ENCODE measurements at places on chromosomes 6 and 20.

DNA sequence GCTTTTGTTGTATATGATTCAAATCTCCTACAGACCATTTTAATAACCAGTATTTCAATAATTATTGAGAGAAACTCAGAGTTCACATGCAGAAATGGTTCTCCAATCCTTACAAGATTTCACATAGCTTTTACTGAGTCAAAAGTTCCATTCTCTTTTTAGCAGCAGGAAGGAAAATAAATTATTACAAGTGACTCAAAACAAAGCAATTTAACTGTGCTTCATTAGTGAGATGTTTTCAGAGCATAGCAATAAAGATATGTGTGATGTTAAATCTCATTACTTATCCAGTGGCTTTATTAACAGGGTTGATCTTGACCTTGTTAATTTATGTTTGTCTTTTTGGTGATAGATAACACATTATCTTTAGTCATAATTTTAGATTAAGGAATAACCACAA lies 22.0 kb downstream of the KIF13A start:
- DNase-seq: no peak

DNA sequence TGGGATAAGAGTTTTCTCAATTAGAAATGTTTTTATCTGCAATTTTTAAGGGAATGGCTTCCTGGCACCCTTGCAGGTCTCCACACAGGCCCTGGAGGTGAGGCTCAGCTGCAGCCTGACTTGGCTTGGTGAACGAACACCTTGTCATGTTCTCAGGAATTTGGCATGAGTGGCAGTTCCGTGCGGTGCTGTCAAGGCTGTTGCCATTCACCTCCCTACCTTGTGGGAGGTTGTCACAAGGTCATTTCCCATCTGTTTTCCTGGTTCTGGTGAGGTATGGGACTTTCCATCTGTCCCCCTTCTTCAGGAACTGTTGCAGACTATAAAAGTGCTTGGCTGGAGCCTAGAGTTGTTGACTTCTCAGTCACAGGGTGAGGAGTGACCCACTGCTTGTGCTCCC lies 82.9 kb downstream of the ELOVL4 start:
- DNase-seq: no peak

GRCh38 chr20:32439132-32439829 lies 81.2 kb downstream of the ASXL1 start:
- no peak for DNase-seq

DNA sequence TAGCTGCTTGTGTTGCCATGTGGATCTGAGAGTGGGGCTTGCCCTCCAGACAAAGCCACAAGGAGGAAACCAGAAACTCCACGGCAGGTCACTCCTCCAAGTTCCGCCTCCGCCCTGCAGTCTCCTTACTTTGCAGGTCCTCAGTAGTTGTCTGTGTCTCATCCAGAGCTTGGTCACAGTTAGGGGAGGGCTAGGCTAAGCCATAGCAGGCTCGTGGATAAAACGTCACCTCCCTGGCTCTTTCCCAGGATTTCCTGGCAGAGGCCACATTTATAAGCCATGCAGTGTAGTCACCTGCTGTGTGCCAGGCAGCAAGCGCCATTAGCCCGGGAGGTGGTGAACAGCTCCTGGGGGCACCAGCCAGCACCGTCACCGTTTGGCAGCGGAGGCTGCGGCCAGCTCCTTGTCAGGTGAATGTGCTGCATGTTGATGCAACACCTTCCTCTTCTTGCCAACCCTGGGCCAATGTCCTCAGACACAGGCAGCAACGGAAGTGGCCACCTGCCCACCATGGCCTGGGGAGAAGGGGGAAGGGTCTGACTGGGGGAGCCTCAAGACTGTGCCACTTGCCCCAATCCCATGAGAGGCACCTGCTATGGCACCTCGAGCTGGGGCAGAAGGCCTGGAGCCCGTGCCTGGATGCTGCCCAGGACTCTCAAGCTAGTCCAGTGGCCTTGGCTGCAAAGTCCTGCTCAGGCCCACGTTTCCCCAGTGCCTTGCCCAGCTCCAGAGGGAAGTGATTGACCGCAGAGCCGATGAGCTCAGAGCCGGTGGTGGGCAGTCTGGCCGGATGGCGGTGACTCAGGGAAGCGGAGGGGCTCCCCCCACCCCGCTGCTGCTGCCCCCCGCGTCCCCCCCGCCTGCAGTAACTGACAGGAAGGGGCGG lies 39.0 kb upstream of the SLCO4A1 start:
- DNase-seq: peak; percentile 76

- DNase-seq: no peak
Measured at GRCh38 chr20:17799575-17800227, 99.9 kb downstream of the BANF2 start.

GRCh38 chr6:35082733-35083403 lies 58.3 kb downstream of the TCP11 start:
- DNase-seq: no peak

DNA sequence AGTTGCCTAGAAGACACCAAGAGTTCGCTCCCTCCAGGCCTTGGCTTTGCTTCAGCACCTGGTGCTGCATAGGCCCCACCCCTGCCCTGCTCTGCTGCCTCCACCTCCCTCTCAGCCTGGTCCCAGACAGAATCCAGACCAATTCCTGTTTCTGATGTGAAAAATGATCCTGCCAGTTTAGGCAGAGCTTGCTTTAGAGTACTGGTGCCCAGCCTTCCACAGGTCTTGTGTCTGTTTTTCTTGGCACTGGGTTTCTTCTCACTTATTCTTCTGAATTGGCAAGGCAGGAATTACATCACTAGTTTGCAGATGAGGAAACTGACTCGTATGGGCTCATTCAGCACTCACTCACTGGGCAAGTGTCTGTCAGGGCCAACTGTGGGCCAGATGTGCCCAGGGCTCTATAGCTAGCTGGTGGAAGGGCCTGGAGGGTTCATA lies 53.0 kb downstream of the HLA-A start:
- DNase-seq: no peak

- no peak for DNase-seq
Measured at GRCh38 chr6:106370639-106371038, 10.1 kb downstream of the CRYBG1 start.

DNA sequence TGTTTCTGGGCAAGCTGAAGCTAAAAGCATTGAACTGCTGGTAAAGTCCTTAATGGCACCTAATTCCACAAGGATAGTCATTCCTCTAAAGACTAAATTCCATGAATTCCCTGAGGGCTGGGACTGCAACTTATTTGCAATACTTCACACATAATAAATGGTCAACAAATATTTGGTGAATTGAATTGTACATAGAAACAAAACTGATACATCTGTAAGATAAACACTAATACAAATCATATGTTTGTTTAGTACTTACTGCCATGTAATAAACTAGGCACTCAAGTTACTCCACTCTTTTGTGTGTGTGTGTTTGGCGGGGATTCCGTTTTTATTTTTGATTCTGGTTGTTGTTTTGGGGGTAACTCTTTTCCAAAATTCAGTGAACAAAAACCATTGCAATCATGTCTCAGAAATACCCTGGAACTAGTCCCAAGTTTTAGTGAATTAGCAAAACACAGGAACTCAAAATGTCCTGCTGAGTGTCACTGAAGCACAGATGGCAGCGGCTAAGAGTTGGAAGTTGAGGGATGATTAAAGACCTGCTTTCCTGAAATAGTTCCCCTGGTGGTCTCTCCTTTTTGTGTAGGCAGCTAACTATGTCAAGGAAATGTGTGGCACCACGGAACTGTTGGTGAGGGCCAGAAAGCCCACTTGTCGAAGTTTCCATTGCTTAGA lies 74.8 kb upstream of the SNRPB2 start:
- no peak for DNase-seq

- DNase-seq: no peak
Measured at GRCh38 chr6:169328112-169328801, 74.6 kb upstream of the THBS2 start.

DNA sequence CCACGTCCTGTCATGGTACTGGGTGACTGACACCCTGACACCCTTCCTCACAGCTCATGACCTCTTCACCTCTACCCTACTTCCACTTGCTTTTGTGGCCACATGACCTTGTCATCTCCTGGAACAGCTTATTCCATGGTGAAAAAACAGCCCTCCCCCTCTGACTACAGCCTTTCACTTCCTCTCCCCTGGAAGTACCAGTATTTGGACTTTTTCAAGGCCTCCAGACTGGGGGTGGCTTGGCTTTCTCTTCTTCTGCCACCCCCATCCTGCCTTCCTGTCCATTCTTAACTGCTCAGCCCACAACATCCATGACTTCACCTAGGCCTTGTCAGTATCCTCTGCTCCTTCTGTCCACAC lies 168.4 kb downstream of the CARMIL1 start:
- DNase-seq: peak; percentile 58

DNA sequence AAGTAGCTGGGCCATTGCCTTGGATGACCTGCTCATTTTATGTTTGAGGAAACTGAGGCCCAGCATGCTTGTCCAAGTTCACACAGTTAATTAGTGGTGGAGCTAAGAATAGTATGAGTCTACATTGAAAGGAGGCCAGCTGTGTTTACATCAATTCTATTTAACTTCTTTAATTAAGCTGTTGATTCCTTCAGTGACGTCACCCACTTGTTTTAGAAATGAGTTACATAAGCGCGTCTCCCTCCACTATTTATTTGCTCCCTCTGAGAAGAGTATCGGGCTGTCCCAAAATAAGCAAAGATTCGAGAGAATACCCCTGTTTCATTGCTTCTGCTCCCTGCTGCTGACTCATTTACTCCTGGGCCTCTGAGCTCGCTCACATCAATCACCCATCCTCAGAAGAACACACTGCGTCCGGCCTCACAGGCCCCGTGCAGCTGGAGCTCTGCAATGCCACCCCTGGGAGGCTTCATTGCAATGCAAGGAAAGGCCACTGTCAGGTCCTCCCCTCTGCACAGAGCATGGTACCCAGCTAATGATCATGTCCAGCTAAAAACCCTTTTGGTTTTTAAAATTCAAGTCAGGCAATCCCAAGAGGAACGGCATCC lies 74.8 kb upstream of the BMP2 start:
- DNase-seq: no peak
